ENCODE measurements at places on chromosomes 2 and 18. TPM values are rescaled to one million over a fixed set of nuclear protein-coding genes. Genes with fewer than 3 reads are reported as not detected.
A peak's percentile ranks its signal among the peaks of the same experiment; 100 is the strongest.

The CPLX4 gene
- polyA plus RNA-seq = not detected

The POTEJ gene
- not detected for polyA plus RNA-seq

The PSD4 gene
- polyA plus RNA-seq = 30.8 TPM

DNA sequence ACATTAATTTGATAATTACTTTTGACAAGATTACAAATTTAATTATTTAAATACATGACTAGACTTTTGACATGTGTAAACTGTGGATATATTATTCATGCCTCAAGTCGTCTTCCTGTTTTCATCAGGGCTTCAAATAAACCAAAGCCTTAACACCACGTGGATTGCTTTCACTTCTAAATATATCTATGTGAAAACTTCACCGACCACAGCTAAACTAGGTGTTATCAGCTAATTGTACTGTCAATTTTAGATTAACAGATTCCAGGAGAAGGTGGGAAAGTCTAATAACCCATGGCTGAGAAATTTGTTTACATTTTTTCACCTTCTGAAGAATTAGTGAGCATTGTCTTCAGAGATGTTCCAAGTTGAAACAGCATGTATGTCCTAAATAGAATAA lies 494.7 kb upstream of the FAM98A start:
- DNase-seq = no peak

DNA sequence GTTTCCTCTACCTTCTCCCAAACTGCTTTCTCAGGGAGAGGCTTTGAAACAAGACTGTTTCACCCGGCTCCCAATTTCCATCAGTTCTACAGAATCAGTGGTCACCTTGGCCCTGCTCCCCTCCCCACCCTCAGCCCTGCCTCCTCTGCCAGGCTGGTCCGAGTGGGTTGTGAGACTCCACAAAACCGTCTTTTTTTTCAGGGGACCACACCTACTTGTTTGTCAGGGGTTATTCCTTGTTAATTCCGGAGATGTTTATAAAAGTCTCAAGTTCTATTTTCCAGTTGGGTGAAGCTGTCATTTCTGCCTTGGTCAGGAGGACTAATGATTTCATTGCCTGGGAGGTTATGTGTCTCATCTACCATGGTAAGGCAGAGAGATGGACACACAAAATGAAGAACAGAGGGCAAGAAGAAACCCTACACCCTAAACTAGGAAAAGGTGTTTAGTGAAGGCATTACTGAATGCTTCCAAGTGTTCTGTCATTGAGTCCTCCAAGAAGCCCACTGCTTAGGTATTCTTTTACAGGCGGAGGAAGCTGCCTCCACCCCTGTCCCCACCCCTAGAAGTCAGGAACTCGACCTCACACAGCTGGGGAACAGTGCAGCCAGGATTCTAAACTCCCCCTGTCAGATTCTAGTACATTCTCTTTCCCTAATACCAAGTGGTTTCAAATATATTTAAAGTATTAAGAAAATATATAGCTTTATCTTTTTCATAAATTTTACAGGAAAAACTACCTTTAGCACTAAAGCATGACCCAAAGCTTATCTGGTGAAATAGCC lies 46.3 kb downstream of the COPS8 start:
- DNase-seq = peak; percentile 17

- DNase-seq = peak; percentile 25
Observed at GRCh38 chr2:905091-905832, 45.4 kb upstream of the SNTG2 start.

- no peak for DNase-seq
Observed at GRCh38 chr18:31667185-31667584, 17.2 kb downstream of the B4GALT6 start.
